ENCODE measurements at places on chromosomes 16 and 17.
A peak's percentile ranks its signal among the peaks of the same experiment; 100 is the strongest.

- DNase-seq: no peak
Measured at GRCh38 chr17:83182620-83183101, 103.3 kb downstream of the METRNL start.

- DNase-seq: no peak
Measured at GRCh38 chr17:1511756-1512321, 4.6 kb downstream of the INPP5K start.

- no peak for DNase-seq
Measured at GRCh38 chr16:11669380-11670146, 1.3 kb downstream of the SNN start.

- no peak for DNase-seq
Measured at GRCh38 chr17:2233441-2233947, 70.1 kb downstream of the SMG6 start.

DNA sequence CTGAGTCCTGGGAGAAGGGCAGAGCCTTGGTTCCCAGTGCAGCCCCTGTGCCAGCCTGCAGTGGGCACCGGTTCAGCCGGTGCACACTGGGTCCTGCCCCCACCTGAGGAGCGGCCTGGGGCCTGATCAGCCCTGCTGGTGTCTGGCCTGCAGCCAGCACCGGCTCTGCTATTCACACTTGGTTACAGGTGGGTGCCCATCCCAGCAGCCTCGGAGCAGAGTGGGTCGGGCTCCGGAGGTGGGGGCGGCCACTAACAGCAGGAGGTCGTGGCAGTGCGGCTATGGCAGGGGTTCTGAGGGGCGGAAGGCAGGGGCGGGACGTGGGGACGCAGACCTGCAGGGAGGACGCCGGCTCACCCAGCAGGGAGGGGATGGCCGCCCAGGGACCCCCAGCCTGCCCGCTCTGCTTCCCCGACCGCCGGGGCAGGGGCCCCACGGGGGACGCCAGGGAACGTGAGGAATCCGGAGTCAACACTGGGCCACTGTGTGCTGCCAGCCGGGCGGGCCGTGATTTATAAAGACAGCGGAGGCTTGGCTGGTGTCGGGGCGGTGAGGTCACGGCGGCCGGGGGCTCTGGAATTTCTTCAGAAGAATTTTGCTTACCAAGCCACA, 20.3 kb downstream of the METRNL start:
- DNase-seq: no peak

DNA sequence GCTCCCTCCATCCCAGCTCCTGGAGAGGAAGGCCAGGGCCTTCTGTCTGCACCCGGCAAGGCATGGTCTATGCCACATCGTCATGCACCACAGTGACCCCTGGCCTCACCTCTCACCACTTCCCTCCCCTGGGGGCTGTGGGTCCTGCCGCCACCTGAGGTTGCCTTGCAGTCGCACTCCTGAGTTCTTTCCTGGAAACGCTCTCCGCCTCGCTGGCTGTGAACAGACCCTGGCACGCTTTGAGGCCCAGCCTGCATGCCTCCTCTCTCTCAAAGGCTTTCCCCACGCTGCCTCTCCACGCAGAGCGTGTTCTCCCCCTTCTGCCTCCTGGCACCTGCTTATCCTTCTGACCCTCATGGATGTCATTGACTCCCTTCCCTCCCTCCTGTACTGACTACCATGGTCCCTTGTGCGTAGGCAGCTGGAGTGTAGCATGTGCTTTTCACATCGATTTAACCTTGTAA, 45.4 kb downstream of the SEC14L1 start:
- DNase-seq: no peak

GRCh38 chr17:30426292-30426691, 47.6 kb downstream of the CPD start:
- DNase-seq: no peak

DNA sequence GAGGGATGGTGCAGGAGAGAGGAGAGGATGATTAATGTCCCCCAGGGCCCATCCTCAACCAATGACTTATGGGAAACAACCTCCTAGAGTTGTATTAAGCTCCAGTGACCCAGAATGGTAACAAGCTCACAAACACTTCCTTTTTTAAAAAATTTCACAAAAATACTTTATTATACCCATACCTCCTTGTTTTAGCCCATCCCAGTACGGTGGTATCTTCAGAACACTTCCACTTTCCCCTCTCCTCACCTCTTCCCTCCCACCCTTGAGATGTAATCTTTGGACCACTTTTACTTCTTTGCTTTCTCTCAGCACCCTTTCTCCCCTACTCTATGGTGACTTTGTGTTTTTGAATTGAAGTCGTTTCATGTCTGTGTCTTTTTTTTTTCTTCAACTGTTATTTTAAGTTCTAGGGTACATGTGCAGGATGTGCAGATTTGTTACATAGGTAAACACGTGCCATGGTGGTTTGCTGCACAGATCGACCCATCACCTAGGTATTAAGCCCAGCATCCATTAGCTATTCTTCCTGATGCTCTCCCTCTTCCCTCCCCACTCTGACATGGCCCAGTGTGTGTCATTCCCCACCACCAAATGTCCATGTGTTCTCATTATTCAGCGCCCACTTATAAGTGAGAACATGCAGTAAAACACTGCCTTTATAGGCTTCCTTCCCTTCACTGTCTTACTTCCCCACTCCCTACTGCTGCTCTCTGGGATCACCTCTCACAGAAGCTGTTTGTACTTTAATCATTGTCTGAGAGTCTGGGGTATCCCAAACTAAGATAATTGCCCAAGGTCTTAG, 124.5 kb downstream of the PRKCB start:
- DNase-seq: no peak

DNA sequence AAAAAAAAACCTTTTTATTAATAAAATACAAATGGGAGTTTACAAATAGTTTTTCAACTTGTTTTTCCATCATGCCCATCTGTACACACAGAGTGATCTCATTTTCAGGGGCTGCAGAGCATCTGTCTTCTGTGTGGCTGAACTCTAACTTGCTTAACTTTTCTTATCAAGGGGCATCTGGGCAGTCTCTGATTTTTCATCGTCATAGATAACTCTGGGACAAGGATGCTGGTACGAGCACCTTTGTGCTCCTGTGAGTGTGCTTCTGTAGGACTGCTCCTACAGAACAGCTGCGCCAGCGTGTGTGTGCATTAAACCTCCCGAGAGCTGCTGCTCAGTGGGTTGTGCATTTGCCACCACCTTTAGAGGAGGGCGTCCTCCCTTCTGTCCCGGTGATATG, 34.6 kb upstream of the TAC4 start:
- no peak for DNase-seq

DNA sequence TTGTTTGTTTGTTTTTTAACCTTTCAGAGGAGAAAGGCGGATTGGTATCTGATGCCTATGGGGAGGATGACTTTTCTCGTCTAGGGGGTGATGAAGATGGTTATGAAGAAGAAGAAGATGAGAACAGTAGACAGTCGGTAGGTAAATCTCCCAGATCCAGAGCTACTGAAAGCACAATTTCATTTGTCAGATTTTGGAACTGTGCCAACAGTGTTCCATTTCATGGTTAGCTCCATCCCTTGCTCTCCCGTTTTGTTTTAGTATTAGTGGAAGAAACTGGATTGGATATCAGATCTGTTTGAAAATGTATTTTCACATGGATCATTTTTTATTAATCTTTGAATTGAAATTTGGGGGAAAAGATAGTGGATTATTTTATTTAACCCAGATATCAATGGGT, 1.4 kb downstream of the SAP30BP start:
- no peak for DNase-seq

DNA sequence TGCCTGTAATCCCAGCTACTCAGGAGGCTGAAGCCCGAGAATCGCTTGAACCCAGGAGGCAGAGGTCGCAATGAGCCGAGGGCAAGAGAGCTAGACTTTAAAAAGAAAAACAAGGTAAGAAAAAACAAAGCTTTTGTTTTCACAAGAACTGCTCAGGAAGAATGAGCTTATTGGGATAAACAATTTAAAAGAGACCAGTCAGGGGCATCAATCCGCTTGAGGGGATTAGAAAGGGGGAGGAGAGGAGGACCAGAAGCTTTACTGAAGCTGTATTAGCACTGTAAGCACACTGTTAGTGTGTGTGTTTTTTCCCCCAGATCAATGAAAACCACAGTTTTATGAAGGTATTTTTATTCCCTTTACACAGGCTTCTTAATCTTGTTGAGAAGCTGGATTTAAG, 8.8 kb downstream of the TMEM170A start:
- no peak for DNase-seq

GRCh38 chr17:78374189-78374588, 4.3 kb upstream of the PGS1 start:
- no peak for DNase-seq

- DNase-seq: no peak
Measured at GRCh38 chr16:27444470-27444869, 42.5 kb downstream of the IL21R start.

DNA sequence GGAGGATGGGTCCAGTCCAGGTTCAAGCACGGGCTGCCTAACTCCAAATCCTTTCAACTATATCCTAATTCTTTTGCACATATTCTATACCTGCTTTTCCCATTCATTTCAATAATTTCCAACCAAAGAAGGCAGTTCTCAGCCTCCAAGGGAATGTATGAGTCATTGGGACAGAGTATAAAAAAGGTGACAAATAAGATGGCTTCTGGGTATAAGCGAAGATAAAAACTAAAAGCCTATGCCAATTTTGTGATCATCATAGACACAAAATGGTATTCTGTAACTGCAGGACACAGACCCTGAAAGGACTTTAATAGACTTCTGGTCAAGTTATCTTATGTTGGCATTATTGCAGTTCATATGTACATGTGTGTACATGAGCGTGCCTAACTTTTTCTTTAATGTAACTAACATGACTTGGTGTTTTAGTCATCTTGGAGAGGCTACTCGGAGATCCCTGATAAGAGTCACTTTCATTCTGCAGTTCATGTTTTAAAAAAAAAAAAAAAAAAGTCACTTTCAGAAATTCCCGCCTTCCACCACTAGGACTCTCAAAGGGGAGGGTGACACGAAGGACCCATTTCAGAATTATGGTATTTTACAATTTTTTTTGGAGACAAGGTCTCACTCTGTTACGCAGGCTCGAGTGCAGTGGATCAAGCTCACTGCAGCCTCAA, 17.3 kb downstream of the COG1 start:
- DNase-seq: peak; percentile 22
